ENCODE measurements at places on chromosomes 6 and 20.

GRCh38 chr6:121338366-121338765 is 4.1 kb upstream of the TBC1D32 start:
- no peak for DNase-seq

GRCh38 chr6:110250058-110250457 is 69.8 kb downstream of the CDC40 start:
- DNase-seq: no peak

DNA sequence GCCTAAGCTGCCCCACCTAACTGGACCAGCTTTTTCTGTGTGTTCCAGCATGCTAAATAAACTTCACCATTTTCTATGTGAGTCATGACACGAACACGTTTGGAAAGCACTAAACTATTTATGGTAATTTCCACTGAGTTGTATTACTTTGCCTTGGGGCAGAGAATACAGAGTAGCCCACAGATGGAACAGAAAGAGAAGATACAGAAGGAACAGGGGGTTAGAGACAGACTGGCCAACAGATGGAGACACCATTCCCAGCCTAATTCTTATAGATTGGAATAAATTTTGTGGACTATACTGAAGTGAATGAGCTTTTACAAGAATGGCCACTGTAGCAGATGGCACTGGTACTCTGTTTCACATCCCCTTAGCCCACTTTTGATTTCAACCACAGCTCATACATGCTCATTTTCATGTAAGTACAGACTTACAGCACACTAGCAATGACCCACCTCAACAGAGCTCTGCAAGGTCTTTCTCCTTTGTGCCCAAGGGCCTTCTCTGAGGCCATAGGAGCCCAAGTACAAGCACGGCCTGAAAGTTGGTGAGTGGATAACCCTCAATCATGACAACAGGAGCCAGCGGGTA is 13.1 kb upstream of the NT5DC1 start:
- no peak for DNase-seq

- no peak for DNase-seq
Measured at GRCh38 chr6:47162793-47163192, 120.7 kb upstream of the ADGRF1 start.

DNA sequence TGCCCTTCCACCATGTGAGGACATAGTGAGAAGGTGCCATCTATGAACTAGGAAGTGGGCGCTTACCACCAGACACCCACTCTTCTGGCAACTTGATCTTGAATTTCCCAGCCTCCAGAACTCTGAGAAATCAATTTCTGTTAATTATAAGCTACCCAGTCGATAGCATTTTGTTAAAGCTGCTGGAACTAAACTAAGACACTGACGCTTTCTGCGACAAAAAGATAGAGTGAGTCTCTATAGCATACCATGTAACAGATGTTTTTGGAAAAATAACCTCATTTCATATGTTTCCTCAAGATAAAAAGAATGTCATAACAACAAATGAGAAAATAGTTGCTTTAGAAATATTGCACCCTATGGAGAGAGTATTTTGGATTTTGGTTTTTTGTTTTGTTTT is 15.4 kb upstream of the SMIM13 start:
- DNase-seq: no peak

DNA sequence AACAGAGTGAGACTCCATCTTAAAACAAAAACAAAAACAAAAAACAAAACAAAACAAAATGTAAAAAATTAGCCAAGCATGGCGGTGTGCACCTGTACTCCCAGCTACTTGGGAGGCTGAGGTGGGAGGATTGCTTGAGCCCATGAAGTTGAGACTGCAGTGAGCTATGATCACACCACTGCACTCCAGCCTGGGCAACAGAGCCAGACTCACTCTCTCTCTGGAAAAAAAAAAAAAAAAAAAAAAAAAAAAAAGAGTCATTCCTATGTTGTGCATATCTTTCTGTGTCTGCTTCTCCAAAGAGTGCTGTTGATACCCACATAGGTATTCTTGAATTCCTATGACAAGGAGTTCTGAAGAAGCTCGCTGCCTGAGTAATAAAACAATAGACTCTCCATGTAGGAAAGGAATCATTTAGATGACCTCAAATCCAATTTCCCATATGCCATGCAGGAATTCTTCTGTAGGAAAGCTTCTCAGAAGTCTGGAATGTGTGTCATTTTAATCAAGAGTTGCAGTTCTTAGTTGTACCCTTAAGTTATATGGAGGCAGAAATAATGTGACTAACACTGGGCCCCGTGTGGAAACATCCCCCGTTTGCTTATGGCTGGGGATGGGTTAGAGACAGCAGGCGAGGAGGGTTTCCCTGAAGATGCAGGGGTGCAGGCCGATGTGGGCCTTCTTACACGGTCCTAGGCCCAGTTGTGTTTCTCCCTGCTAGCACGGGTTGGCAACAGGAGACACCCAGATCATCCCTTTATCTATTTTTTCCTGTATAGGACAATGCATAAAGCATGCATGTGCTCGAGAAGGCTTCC is 79.4 kb downstream of the ZDHHC14 start:
- no peak for DNase-seq

- no peak for DNase-seq
Measured at GRCh38 chr6:166335378-166336302, 6.7 kb downstream of the SFT2D1 start.

- no peak for DNase-seq
Measured at GRCh38 chr6:17096096-17096495, 5.8 kb upstream of the STMND1 start.

DNA sequence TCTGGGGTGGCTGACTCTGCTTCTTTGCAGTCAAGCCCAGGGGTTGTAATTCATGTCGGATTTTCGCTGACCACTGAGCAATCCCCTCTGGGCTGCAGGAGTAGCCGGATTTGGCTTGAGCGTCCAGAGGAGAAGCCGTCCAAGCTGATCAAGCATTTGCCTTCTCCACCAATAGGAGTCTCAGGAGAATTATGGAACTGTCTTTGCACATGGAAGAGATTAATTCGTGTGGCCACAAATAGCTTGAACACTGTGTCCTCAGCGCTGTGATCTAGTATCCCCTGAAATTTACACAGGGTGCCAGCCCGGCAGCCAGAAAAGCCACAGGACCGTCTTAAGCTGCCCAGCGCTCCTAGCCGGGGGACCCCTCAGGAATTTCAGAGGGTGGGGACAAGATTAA is 37.1 kb downstream of the EYA2 start:
- no peak for DNase-seq

GRCh38 chr6:17650656-17651309 is 50.7 kb downstream of the FAM8A1 start:
- DNase-seq: no peak

DNA sequence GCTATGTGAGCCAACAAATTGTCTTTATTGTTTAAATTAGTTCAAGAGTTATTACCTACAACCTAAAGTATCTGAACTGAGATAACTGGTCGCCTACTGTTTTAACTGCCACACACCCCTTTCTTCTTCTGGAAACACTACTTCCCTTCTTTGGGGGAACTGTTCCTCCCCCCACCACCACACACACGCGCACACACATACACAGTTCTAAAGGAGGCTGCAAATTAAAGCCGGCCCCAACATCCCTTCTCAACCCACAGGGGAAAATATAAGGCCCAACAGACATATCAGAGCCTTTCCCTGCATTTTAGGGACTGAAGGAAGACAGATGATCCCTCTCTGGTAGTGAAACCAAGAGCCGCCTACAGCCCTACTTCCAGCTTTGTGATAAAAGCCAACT is 348.0 kb upstream of the JARID2 start:
- no peak for DNase-seq

GRCh38 chr6:129448965-129449364 is 261.0 kb downstream of the ARHGAP18 start:
- DNase-seq: no peak

DNA sequence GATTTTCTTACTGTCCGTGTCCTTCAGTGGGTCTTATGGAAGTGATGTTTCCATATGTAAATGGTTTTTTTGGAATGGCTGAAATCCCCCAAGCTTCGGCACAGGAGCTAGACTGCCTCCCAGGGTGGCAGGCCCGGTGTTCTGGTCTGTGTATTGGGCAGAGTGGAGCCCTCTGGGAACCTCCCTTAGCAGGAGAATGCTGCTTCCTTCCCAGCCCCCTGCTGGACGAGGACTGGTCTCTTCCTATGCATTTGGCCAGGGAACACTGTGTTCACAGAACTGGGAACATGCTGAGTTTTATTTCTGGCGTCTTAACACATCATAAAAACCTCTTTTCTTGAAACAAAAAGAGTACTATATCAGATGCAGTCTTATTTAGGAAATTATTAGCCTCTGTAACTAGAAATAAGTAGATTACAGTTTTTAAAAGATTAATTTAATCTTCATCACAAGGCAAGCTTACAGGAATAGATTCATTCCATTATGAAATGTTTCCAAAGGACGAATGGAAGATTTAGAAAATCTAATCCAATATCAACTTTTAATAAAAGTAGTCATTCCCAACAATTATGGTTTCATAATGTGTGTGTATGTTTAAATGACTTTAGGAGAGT is 56.6 kb downstream of the SYTL3 start:
- DNase-seq: no peak

DNA sequence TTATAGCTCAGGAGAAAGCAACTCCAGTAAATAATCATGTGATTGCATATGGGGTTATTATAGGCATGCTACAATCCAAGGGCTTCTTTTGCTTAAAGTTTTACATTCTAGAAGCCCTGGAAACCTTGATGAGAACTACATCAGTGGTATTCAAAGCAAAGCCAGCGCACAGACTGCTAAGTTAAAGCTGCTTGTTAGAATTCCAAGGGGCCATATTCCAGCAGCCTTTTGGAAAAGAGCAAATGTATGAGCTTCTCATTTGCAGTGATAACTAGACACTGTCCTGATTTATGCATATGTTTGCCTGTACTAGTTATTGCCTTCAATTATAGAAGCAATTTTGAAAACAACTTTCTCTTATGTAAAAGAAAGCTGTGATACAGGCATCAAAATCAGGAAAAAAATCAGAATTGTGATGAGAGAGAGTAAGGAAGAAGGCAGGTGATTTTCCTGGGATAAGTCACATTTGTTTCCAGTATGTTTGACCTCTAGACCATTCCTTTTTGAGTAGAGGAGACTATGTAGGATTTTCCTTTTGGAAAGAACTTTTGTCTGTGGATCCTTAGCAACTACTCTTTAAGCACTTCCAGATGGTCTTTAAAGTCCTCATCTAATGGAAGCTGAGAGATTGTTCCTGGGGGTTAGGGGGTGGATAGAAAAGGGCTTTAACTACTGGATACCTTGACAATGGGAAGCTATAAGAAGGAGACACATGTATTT is 159.2 kb downstream of the PLCB4 start:
- DNase-seq: no peak

DNA sequence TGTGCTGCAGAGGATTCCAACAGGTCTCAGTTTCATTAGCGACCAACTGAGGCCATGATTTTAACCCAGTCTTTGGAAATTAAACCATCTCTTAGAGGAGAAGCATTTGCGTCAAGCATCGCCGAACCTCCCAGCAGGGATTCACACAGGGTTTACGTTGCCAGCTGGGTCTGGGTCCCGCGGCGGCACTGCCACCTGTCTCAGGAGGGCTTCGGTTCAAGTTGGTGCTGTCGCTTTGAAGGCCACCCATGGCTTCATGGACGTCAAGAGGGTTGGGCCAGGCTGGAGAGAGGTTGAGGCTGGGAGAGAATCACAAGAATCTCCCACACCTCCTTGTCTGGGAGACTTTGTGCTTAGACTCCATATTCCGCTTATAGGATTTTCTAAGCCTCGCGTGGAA is 43.0 kb upstream of the FRMD1 start:
- DNase-seq: no peak

- no peak for DNase-seq
Measured at GRCh38 chr6:109370336-109370735, 11.9 kb downstream of the CD164 start.

DNA sequence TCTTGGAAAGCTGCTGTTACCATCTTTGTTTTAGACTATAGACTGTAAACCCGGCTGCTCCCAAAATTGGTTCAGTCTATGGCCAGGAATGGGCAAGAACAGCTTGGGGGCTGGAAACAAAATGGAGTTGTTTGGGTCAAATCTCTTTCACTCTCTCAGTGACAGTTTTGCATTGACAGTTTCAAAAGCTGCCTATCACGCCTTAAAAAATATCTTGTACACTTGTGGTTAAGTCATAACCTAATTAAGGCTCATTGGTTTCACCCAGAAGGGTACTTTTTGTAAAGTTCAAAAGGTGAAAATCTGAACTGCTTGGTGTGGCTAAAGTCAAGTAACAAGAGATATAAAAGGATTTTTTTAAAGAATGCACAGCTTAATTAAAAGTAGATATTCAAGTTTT is 76.1 kb upstream of the PRL start:
- no peak for DNase-seq

GRCh38 chr6:169906004-169906687 is 154.7 kb downstream of the ERMARD start:
- no peak for DNase-seq

DNA sequence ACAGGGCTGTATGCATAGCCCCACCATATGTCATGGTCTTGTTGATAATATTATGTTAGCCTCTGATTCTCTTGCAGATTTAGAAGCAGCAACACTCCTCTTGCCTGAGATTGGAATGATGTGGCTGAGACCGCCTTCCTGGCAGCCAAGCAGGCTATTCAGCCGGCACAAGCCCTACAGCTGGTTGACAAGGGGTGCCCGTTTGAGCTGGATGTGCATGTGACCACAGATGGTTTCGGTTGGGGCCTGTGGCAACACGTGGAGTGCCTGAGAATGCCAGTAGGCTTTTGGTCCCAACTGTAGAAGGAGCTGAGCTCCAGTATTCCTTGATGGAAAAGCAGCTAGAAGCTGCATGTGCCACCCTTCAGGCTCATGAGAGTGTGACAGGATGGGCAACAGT is 303.6 kb upstream of the POU3F2 start:
- no peak for DNase-seq

- no peak for DNase-seq
Measured at GRCh38 chr6:157033428-157034140, 256.4 kb downstream of the ARID1B start.

GRCh38 chr6:119541132-119541905 is 191.8 kb upstream of the MAN1A1 start:
- DNase-seq: no peak

- DNase-seq: no peak
Measured at GRCh38 chr6:156425359-156426020, 351.7 kb upstream of the ARID1B start.

DNA sequence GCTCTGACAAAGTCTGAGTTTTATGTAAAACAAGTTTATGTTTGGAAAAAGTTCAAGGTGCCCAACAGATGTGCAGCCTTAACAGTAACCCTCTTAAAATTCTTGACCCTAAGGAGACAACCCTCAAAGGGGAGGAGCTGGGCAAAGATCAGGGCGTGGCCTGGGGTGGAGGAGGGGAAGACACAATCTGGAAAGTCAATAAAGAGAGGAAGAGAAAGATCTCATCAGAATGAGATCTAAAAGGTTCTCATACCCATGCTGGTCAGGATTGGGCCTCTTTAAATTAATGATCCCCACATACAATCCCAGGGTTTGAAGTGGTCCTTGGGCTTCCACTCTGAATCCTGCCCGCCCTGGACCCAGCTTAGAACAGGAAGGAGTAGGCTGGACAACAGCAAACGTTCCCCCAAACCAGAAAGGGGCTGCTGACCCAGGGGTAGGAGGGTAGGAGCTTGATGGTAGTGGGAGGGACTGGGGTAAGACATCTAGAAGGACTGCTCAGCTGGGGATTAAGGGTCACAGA is 33.0 kb downstream of the FOXP4 start:
- DNase-seq: no peak

Measured in CD4-positive, alpha-beta T cell treated with Interleukin-6 for 4 hours (primary cell).